ENCODE measurements at places on chromosomes 7 and 10. TPM values are rescaled to one million over a fixed set of nuclear protein-coding genes. Genes with fewer than 3 reads are reported as not detected.

GRCh38 chr10:92695679-92696605 is 6.2 kb downstream of the HHEX start:
- DNase-seq: no peak
- no peak overlapping the region for H3K27ac ChIP-seq
- H3K4me3 ChIP-seq: no peak overlapping the region

GRCh38 chr10:1559761-1560160 is 177.6 kb downstream of the ADARB2 start:
- H3K4me1 ChIP-seq: peaks cover 17% of the 10 kb centered on the region
- no peaks in the 10 kb centered on the region for H3K27me3 ChIP-seq
- no peak overlapping the region for H3K4me3 ChIP-seq
- H3K36me3 ChIP-seq: no peaks in the 10 kb centered on the region
- no peak overlapping the region for H3K27ac ChIP-seq

GRCh38 chr10:116594525-116595035 is 3.8 kb downstream of the PNLIPRP1 start:
- H3K36me3 ChIP-seq: no peaks in the 10 kb centered on the region
- H3K4me1 ChIP-seq: no peaks in the 10 kb centered on the region
- no peaks in the 10 kb centered on the region for H3K27me3 ChIP-seq
- H3K4me3 ChIP-seq: no peak overlapping the region
- no peak overlapping the region for H3K27ac ChIP-seq
- DNase-seq: no peak

DNA sequence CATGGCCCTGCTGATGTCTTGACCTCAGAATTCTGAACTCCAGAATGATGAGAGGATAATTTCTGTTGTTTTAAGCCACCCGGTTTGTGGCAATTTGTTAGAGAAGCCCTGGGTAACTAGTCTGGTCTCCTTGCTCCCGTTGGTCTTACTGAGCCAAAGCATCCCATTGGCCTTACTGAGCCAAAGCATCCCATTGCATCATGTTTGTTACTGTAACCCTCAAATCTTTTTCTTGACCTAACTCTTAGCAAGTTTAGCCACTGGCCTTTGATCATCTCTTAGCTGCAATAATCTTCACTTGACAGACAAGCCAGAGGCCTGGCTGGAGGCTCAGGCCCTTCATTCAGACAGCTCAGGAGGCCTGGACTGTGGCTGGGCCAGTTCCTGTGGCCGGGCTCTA is 21.8 kb downstream of the TBXAS1 start:
- no peak for DNase-seq
- no peaks in the 10 kb centered on the region for H3K27me3 ChIP-seq
- H3K4me1 ChIP-seq: no peaks in the 10 kb centered on the region
- no peak overlapping the region for H3K4me3 ChIP-seq

DNA sequence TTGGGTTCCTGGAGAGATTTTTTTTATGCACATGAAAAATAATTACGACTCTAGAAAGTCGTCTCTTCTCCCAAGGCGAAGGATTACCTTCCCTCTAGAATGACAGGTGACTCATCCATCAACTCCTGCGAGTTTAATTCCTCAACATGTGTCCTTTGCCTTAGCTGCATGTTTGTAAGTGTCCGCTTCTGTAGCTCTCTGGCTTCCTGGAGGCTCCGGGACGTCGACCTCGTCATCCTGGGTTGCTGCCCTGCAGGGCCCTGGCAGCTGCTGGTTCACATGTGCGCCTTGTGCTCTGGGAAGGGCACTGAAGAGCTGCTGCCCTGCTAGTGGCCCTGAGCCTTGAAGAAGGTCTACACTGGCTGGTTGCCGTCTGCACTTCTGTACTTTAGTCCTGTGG is 210.2 kb downstream of the MLLT10 start:
- H3K27ac ChIP-seq: no peak overlapping the region
- H3K36me3 ChIP-seq: peaks cover 8% of the 10 kb centered on the region
- no peak for DNase-seq
- no peaks in the 10 kb centered on the region for H3K27me3 ChIP-seq
- no peak overlapping the region for H3K4me3 ChIP-seq

- H3K36me3 ChIP-seq: no peaks in the 10 kb centered on the region
- H3K27me3 ChIP-seq: no peaks in the 10 kb centered on the region
- H3K4me3 ChIP-seq: no peak overlapping the region
- no peaks in the 10 kb centered on the region for H3K4me1 ChIP-seq
- H3K27ac ChIP-seq: no peak overlapping the region
Observed at GRCh38 chr7:79598351-79598750, 144.9 kb upstream of the MAGI2 start.

DNA sequence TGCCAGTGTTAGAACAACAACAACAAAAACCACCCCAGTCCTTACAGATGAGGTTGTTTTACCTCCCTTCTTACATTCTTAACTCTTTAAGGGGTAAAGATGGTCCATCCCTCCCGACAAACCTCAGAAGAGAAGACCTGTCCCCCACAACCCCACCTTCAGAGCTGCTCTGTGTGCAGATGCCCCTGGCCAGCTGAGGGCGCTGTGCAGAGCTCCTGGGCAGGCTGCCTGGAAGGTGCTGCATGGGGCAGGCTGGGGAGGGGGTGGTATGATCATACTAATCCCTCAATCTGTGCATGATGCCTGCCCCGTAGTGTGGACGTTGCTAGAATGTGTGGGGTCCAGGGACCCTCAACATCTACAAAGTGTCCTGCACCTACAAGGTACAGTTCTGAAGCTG is 387.1 kb downstream of the INHBA start:
- no peak for DNase-seq
- H3K36me3 ChIP-seq: no peaks in the 10 kb centered on the region
- H3K27ac ChIP-seq: no peak overlapping the region
- no peaks in the 10 kb centered on the region for H3K27me3 ChIP-seq
- H3K4me3 ChIP-seq: no peak overlapping the region

GRCh38 chr7:99597762-99598501 is at the start of gene TMEM225B:
Gene TMEM225B (plus strand): TSS chr7:99598267. CDS start chr7:99604389, 6,122 bp downstream.
- H3K4me1 ChIP-seq: no peaks in the 10 kb centered on the region
- H3K4me3 ChIP-seq: no peak within 1 kb of the TSS
- no peak for DNase-seq
- H3K27ac ChIP-seq: no peak within 1 kb of the TSS

GRCh38 chr7:81882086-81882485 is 112.2 kb upstream of the HGF start:
- no peaks in the 10 kb centered on the region for H3K27me3 ChIP-seq
- no peak overlapping the region for H3K4me3 ChIP-seq
- no peaks in the 10 kb centered on the region for H3K36me3 ChIP-seq
- H3K27ac ChIP-seq: no peak overlapping the region
- DNase-seq: no peak
- H3K4me1 ChIP-seq: no peaks in the 10 kb centered on the region

DNA sequence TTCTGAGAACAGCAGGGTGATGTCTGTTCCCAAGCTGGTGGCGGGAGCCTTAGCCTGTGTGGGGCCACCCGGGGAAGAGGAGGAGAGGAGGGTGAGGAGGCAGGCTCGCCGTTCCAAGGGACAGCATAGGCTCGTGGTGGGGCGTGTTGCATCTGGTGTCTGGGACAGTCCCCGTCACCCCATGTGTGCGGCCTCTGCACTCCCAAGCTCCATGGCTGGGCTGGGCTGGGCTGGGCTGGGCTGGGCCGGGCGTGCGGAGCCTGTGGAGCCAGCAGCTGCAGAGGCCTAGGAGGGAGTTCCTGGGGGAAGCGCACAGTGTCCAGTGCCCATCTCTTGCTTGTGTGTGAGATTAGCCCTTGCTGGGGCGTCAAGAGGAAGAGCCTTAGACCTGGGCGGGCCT is 20.9 kb upstream of the TTYH3 start:
- H3K27ac ChIP-seq: no peak overlapping the region
- H3K4me3 ChIP-seq: no peak overlapping the region
- no peaks in the 10 kb centered on the region for H3K27me3 ChIP-seq
- peaks cover 57% of the 10 kb centered on the region for H3K36me3 ChIP-seq

DNA sequence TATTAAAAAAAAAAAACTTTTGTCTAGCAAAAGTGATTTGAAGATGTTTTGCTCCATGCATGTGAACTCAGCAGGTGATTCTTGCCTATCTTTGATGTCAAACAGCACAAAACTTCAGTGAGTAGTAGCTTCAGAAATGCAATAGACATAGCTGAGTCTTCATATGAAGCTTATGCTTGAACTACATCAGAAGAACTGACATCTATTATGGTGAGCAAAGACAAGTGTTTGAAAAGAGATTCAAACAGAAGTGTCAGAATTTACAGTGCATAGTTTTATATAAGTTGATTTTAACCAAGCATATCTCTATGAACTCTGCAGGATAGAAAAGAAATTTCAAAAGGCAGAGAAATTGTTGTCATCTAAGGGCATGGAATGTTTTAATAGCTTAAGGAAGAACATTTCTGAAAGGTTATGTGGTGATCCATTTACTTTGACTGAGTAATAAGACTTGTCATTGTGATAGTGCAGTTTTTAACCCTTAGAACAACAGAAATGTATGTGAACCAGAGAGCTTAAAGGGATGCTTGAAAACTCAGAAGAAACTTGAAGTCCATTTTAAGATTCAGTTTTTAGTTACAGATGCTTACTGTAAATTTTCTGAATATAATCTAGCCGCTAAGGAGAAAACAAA is 351.4 kb downstream of the MDFIC start:
- no peak overlapping the region for H3K27ac ChIP-seq
- no peak overlapping the region for H3K4me3 ChIP-seq
- no peaks in the 10 kb centered on the region for H3K36me3 ChIP-seq
- DNase-seq: no peak

Gene TSPAN12
- total RNA-seq: 21.9 TPM

DNA sequence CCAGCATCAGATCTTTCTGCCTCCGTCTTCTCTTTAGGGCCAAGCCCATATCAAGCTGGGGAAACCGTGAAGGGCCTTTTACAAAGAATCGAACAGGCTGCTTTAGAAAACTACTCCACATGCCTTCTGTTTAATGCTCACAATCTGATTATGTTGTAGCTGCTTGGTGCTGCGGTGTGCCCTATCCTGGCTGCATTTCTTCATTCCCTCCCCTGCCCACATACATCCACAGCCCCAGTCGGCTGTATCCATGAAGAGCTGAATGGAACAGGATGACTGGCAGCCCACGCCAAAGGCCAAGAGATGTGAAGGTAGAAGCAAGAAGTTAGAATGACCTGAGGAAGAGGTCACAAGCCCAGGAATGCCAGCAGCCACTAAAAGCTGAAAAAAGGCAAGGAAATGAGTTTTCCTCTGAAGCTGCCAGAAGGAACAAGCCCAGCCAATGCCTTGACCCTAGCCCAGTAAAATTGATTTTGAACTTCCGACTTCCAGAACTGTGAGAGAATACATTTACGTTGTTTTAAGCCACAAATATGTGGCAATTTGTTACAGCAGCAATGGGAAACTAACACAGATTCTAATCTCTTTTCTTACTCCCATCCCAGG is 22.2 kb downstream of the TAS2R41 start:
- no peak overlapping the region for H3K4me3 ChIP-seq
- no peaks in the 10 kb centered on the region for H3K27me3 ChIP-seq
- H3K4me1 ChIP-seq: no peaks in the 10 kb centered on the region
- no peak overlapping the region for H3K27ac ChIP-seq
- DNase-seq: no peak
- no peaks in the 10 kb centered on the region for H3K36me3 ChIP-seq

Gene ABI1
- 60.3 TPM for total RNA-seq

DNA sequence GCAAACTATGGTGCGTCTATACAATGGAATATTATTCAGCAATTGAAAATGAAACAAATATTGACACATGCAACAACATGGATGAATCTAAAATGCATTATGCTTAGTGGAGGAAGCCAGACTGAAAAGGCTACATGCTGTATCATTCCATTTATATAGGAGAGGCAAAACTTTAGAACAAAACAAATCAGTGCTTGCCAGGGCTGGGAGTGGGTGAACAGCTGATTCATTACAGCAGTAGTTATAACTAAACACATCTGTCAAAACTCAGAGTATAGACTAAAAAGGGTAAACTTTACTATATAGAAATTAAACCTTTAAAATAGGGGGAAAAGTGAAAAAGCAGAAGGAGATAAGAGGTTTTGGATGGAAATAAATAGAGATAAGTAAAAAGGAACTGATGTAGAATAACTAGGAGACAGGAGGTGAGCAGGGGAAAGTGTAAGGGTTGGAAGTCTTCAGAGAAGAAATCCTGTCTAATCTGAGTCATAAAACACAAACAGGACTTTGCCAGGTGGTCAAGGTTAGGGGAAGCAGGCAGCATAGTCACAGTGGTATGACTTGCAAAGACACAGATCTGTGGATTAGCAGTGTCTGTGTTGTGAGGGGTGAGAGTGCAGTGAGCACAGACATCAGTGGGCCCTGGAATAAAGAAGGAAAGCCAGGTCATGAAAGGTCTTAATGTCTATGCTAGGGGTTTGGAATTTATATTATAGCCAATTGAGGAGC is 349.8 kb downstream of the PHTF2 start:
- no peak for DNase-seq
- peaks cover 3% of the 10 kb centered on the region for H3K4me1 ChIP-seq
- H3K27ac ChIP-seq: no peak overlapping the region
- H3K4me3 ChIP-seq: no peak overlapping the region
- H3K27me3 ChIP-seq: no peaks in the 10 kb centered on the region
- H3K36me3 ChIP-seq: no peaks in the 10 kb centered on the region

- peaks cover 12% of the 10 kb centered on the region for H3K4me1 ChIP-seq
- H3K27me3 ChIP-seq: no peaks in the 10 kb centered on the region
- H3K36me3 ChIP-seq: no peaks in the 10 kb centered on the region
- H3K27ac ChIP-seq: no peak overlapping the region
Observed at GRCh38 chr10:12394241-12395033, 45.1 kb downstream of the CAMK1D start.

GRCh38 chr7:157667261-157667660 is 330.5 kb downstream of the DNAJB6 start:
- H3K36me3 ChIP-seq: peaks cover 34% of the 10 kb centered on the region
- H3K27me3 ChIP-seq: no peaks in the 10 kb centered on the region
- H3K4me3 ChIP-seq: no peak overlapping the region
- H3K27ac ChIP-seq: no peak overlapping the region
- DNase-seq: no peak

DNA sequence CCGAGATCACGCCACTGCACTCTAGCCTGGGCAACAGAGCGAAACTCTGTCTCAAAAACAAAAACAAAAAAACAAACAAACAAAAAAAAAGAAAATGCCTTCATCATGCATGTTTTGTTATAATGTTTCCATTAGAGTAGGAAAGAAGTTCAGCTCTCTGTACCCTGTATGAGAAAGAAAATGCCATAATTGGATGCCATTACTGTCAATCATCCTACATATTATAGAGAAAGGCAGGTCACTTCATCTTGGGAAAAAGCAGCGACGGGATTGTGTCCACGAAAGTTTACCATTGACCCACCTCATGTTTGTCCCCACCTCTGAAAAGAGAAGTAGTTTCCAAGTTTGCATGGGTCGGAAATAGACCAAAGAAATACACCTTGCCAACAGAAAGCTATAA is 33.8 kb downstream of the SEC61G start:
- H3K4me1 ChIP-seq: no peaks in the 10 kb centered on the region
- H3K36me3 ChIP-seq: no peaks in the 10 kb centered on the region
- H3K4me3 ChIP-seq: no peak overlapping the region
- no peak for DNase-seq
- no peak overlapping the region for H3K27ac ChIP-seq

GRCh38 chr10:59962756-59963155 is 56.4 kb upstream of the CCDC6 start:
- H3K4me3 ChIP-seq: no peak overlapping the region
- no peak overlapping the region for H3K27ac ChIP-seq
- no peaks in the 10 kb centered on the region for H3K36me3 ChIP-seq
- no peak for DNase-seq
- no peaks in the 10 kb centered on the region for H3K27me3 ChIP-seq

- no peak overlapping the region for H3K27ac ChIP-seq
- no peaks in the 10 kb centered on the region for H3K27me3 ChIP-seq
- no peak overlapping the region for H3K4me3 ChIP-seq
- no peaks in the 10 kb centered on the region for H3K4me1 ChIP-seq
Observed at GRCh38 chr7:30146127-30146612, 11.4 kb downstream of the MTURN start.

Measured in spinal cord (tissue), 10 donors.